ENCODE measurements at places on chromosomes 4 and X.
A peak's percentile ranks its signal among the peaks of the same experiment; 100 is the strongest.

- no peak for DNase-seq
These were observed 9.0 kb downstream of the EIF1AX start for GRCh38 chrX:20132666-20133065.

GRCh38 chr4:180560896-180561295 lies 1682.3 kb upstream of the TENM3 start:
- DNase-seq, result no peak

- DNase-seq, result no peak
These were observed 21.5 kb downstream of the FBXW7 start for GRCh38 chr4:152514356-152514755.

DNA sequence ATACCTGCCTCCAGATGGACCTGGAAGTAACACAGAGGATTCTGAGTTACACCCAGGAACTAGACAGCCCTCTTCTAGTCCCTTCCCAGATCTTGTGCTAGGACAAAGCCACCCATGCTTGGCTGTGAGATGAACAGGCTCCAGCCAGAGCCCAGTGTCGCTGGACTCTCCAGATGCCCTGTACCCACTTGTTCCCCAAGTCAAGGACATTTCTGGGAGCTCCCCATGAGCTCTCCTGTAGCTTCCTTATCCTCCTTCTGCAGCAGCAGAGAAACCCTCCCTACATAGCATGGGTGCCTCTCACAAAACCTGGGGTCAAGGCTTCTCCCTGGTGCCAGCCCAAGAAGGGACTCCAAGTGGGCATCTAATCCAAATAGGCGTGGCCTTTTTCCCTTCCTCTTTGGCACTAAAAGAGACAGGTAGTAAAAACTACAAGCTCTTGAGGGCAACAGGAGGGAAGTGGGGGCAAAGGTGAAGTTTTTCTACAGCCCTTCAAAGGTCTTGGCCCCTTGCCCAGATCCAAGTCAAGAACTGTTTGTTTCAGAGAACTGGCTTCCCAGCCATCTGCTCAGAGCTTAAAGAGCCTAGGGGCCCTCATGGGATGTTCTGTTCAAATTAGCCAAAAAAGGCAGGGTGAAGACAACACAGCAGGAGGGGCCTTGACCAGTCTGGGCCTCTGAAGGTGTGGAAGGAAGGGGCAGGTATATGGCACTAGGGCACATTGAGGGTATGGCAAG lies 8.5 kb upstream of the ERCC6L start:
- DNase-seq, result no peak

DNA sequence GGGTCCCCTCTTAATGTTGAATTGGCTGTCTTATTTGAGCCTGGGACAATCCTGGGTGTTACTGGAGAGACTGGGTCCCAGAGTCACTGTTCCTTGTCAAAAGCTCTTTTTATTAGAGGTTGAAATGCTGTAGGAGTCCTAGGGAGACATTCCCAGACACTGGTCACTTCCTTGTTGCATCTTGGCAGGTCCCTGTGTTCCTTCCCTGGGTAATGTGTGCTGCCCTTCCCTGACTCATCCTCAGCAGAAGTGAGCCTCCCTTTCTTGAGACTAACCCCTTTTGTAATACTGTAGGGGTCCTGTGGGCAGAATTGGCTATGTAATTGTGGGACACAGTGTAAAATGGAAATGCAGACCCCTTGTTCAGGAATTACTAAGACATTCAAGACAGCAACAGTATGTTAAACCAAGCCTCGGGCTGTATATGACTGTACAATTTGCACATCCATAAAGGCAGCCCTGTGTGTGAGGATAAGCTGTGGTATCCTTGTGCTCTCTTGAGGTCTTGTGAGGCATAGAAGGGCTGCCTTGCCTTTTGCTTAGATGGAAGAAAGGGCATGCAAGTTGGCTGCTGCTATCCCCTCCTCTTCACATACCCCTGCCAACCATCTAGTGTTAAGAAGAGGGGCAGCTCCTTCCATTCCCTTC lies 53.5 kb downstream of the DCLK2 start:
- peak; percentile 25 for DNase-seq

- no peak for DNase-seq
These were observed 46.7 kb upstream of the UCP1 start for GRCh38 chr4:140615451-140615850.

DNA sequence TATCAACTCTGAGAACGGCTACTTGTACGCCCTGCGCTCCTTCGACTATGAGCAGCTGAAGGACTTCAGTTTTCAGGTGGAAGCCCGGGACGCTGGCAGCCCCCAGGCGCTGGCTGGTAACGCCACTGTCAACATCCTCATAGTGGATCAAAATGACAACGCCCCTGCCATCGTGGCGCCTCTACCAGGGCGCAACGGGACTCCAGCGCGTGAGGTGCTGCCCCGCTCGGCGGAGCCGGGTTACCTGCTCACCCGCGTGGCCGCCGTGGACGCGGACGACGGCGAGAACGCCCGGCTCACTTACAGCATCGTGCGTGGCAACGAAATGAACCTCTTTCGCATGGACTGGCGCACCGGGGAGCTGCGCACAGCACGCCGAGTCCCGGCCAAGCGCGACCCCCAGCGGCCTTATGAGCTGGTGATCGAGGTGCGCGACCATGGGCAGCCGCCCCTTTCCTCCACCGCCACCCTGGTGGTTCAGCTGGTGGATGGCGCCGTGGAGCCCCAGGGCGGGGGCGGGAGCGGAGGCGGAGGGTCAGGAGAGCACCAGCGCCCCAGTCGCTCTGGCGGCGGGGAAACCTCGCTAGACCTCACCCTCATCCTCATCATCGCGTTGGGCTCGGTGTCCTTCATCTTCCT lies 2.7 kb downstream of the PCDH10 start:
- peak; percentile 2 for DNase-seq

DNA sequence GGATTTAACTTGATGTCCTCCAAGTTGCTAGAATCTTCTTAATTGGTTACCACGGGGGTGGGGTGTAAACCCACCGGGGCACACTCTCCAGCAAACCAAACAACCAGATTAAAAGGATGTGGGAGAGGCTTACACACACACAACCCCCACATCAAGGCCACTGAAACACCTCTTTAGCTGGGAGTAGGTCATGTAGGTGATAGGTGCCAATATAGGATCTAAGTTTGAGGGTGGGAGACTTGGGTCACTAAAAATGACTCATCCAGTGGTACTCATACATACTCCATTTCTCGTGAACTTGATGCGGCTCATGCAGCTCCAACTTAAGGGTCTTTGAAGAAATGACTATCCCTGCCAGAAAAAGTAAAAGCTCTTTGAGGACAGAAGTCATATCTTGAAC lies 20.5 kb upstream of the CD40LG start:
- DNase-seq, result no peak

DNA sequence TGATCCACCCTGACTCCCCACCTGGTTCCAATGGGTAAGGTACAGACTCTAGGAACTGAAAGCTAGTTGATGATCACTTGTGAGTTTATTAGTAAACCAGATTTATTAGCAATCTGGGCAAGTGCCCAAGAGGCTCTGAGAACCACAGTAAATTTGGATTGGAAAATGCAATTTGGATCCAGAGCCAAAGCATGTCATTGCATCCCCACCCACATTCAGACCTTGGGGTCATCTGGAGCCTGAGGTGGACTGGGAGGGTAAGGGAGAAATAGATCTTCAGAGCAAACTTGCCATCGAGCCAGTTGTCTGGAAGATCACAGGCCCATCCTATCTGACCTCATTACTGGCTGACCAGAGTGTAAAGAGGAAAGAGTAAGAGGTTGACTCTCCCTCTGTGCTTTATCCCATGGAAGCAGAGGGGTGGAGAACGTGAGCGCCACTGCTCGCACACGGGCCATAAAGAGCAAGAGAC lies 78.7 kb upstream of the RASGEF1B start:
- no peak for DNase-seq

- DNase-seq, result no peak
These were observed 11.1 kb upstream of the KLF8 start for GRCh38 chrX:56221101-56221500.

GRCh38 chr4:173538148-173538908 lies 8.3 kb upstream of the HAND2 start:
- DNase-seq, result peak; percentile 58

DNA sequence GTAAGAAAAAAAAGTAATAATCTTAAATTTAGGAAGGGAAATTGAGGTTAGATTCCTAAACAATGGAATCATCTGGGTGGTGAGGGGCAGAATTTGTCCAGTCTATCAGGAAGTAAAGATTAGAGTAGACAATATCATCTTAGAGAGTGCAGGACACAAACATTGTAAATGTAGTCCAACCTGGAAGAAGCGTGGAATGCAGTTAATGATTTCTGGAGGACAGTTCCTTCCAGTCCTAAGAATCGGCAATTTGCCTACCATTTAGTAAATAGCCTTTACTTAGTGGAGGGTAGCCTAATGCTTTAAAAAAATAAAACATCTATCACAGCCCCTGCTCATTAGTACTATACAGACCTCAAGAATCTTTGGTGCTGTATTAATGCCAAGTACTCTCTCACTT lies 147.5 kb upstream of the TTC29 start:
- DNase-seq, result no peak

GRCh38 chrX:1423215-1423614 lies 29.5 kb downstream of the ASMTL start:
- no peak for DNase-seq

DNA sequence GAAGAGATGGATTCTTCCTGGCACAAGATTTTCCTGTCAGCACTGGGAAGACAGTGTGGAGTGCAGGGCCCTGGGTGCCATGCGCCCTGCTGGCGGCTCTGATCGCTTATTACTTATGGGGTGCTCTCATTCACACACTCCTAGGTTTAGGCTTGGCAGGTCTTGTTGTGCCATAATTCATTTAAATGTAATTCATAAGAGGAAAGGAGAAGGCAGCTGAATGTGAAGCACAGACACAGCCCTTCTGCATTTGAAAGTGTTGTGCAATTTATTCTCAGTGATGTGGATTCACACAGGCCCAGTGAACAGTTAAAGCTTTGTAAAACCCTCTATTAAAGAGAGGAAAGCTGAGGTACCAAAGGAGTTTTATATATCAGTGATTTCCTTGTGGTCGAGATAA lies 249.7 kb downstream of the C4orf33 start:
- DNase-seq, result no peak

DNA sequence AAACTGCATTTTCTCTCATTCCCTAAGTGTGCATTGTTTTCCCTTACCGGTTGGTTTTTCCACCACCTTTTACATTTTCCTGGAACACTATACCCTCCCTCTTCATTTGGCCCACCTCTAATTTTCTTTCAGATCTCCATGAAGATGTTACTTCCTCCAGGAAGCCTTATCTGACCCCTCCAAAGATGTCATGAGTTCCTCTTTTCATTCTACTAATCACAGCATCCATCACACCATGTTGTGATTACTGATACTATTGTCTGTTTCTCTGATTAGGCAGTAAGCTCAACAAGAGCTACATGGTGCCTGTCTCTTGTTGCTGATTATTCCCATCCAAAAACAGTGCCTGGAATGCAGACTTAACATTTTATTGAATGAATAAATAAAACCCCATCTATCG lies 2.9 kb upstream of the AFP start:
- DNase-seq, result no peak

DNA sequence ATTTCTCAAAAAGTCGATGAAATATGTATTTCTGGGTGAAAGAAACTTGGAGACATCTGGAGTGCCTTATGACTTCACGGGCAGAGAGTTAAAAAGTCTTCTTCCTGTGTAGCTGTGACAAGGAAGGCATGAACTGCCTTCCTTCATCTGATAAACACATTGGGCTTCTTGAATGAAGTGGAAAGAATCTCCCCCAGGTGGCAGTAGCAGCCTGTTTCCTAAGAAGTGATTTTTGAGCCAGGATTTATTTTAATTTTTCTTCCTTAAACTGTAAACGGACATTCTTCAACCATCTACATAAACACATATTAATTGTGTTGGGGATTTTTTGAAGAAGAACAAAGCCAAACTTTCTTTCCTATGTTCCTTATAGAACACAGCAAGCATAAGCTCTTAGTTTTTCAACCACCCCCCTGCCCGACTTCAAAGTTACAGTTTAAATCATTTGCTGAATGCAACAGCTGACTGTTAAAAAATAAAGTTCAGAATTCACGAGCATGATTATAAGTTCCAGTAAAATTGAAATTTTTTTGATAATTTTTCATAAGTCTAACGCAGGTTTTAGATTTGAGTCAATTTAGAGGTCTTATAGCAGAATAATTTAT lies 980 bp upstream of the GIMD1 start:
- peak; percentile 69 for DNase-seq

GRCh38 chr4:20318909-20319277 lies 67.2 kb downstream of the SLIT2 start:
- no peak for DNase-seq

GRCh38 chr4:125313989-125314667 lies 627 bp upstream of the FAT4 start:
- DNase-seq, result no peak

GRCh38 chr4:173652283-173652931 lies 122.4 kb upstream of the HAND2 start:
- no peak for DNase-seq

DNA sequence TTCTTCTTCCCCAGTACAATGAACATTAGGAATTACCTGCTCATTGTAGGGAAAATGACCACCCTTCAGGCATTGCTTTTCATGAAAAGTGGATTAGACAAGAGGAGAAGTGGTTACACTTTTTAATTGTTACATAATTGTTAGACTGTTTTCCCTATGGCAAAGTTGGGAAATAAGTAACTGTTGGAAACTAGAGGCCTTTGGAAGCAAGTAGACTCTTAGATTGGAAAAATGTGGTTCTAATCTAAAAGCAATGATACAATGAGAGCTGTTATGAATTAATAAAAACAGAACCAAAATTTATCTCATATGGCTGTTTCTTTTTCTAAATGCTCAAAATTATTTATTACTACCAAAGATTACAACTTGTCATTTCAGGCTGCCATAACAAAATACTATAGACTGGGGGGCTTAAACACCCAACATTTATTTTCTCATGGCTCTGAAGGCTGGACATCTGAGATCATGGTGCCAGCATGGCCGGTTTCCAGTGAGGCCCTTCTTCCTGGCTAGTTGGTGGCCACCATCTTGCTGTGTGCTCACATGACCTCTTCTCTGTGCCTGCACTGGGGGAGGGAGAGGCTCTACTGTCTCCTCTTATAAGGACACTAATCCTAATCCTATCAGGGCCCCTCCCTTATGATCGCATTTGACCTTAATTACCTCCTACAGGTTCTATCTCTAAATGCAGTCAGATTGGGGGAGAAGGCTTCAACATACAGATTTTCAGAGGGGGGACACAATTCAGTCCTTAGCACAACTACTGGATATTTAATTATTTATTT lies 12.5 kb downstream of the CC2D2A start:
- DNase-seq, result no peak

- DNase-seq, result no peak
These were observed 335.1 kb downstream of the SMARCA1 start for GRCh38 chrX:129188231-129188630.

GRCh38 chr4:126526335-126526734 lies 1106.4 kb upstream of the INTU start:
- DNase-seq, result no peak

DNA sequence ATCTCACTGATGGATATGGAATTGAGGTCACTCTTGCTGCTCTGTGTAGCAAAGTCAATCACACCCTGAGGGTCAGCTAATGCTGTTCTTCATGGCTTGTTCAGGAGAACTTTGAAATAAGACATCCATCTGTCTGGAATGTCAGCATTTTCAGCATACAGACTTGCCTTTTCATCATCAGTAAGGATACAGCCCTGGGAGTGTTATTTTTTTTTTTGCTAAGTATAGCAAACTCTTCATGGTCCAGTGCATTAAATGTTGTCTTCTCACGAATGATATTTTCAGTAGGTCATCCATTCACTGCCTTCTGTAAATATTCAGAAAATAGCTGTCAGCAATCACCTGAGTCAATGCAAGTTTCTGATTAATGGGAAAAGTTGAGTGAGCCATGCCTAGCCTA lies 268.8 kb upstream of the SMIM31 start:
- no peak for DNase-seq

- DNase-seq, result no peak
These were observed 78.5 kb downstream of the ABLIM2 start for GRCh38 chr4:8079916-8080753.

GRCh38 chr4:38306482-38307071 lies 346.4 kb downstream of the PTTG2 start:
- no peak for DNase-seq

Measured in GM03348 (cell line).